ENCODE measurements at places on chromosomes 7 and 10. TPM values are rescaled to one million over a fixed set of nuclear protein-coding genes. Genes with fewer than 3 reads are reported as not detected.

MCM10 gene
- 3.2 TPM for total RNA-seq

MSS51 gene
- total RNA-seq, result 1.6 TPM

VWA2 gene
- not detected for total RNA-seq

NOS3 gene
- total RNA-seq, result 11.0 TPM

GRIFIN gene
- total RNA-seq, result not detected

MRLN gene
- not detected for total RNA-seq
